ENCODE measurements at places on chromosomes 5 and 9.

DNA sequence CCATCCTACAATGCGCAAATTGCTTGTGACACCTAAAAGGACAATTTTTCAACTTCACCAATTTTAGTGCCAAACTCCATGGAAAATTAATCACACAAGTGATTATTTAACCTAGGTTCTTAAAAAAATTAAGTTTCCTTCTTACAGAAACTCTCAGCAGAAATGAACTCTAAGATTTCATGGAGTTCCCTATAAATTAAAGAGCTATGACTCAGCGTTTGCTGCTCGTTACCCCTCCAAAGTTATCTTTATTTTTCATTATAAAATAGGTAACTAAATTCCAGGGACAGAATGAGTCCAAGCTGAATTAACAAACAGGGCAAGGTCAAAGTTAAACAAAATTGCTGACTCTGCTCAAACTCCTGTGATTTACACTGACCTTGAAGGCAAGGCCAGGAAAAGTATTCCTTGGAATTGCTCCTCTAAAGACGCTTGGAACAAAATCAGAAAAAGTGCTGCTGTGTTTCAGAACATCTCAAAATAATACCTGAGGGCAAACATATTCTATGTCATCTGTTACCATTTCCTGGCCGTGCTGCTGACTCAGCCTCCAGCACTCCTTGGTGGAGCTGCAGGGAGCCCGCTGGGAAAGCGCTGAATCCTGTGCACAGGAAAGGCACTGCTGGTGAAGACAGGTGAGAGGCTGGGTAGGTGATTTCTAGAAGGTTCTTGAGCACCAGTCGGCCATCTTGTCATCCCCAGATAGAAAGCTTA, 2.5 kb upstream of the CMBL start:
- no peak for DNase-seq

- peak; percentile 39 for DNase-seq
Measured at GRCh38 chr5:3320317-3320875, 275.2 kb upstream of the IRX1 start.

DNA sequence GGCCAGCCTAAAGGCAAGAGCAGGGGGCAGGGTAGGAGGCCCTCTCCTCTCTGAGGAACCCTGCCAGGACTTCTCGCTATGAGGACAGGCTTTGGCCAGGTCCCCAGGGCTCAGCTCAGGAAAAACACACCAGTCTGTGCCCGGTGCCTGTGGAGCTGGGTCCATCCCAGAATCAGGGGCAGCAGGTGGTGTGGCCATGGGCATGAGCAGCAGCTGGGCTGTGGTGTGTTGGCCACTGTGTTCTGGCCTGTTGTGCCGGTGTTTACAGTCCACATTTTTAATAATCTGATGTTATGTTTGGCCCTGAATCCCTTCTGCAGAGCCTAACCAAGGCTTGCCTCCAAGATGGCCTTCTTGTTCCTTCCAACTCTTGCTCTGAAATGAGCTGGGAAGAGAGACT, 77.0 kb downstream of the FGF18 start:
- DNase-seq, result no peak

DNA sequence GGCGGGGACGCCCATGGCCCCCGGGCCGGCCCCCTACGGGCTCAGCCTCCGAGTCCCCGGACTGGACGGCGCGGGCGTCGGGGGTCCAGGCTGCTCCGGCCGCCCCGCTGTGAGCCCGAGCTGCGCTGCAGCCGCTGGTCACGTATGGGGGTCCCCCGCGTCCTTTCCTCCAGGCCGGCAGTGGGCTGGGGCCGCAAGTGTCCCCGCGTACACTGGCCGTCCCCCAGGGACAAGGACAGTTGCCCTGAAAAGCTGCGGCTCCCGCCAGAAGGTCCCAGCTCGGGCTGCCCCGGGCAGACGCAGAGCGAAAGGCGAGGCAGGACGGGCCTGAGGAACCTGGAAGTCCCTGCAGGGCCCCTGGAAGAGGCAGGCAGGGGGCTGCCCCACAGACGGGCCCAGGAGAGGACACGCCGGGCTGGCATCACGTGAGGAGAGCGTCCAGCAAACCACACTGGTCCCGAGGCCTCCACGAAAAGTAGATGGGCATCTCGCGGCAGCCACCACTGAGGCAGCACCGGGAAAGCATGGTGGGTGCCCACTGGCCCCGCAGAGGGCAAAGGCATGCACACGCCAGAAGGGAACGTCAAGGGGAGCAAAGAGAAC, 3.3 kb upstream of the NKD2 start:
- DNase-seq, result no peak

GRCh38 chr5:59745415-59745863, 148.1 kb downstream of the PDE4D start:
- no peak for DNase-seq

- DNase-seq, result no peak
Measured at GRCh38 chr9:109252291-109252690, 68.6 kb downstream of the EPB41L4B start.

DNA sequence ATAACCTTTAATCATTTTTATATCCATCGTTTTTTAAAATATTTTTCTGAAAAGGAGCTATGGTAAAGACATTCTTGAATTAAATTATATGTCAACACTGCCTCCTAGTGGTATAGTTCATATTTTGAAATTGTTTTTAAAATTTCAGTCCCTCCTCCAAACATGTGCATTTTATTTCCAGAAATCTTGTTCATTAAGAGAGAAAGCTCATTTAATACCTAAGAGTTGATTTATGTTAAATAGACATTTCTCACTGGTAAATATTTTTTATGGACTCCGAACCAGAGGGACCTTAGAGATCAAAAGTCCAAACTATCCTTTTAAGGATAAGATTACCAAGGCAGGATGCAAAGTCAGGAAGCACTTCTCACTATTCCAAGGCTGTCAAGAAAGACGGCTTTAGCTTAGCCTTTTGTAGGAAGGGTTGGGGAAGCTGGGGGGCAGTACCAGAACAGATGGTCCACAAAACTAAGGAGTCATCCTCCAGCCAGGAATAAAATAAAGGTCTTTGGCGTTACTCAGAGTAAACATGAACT, 21.6 kb downstream of the BHMT start:
- DNase-seq, result no peak

- no peak for DNase-seq
Measured at GRCh38 chr5:27494887-27495286, 456.5 kb upstream of the CDH9 start.

GRCh38 chr5:179336126-179336870, 9.0 kb downstream of the ADAMTS2 start:
- no peak for DNase-seq

GRCh38 chr5:9339206-9339818, 206.6 kb downstream of the SEMA5A start:
- DNase-seq, result no peak

DNA sequence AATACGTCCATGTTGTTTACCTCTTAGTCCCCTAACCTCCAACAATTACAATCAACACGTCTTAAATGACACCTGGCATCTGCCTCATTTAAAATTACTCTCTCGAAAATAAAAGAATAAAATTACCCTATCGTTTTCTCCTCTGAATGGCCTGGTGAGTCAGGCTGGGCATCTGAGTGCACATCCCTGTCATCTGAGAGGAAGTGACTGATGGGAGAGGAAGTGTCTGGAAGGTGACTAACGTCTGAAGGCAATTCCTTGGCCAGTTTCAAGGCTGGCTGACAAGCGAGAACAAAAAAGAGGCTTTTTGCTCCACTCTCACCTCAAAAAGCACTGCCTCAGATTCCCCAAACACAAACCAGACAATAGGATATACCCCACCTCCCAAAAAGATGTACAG, 57.7 kb downstream of the MAPKAP1 start:
- peak; percentile 64 for DNase-seq

- no peak for DNase-seq
Measured at GRCh38 chr5:16626696-16627264, 10.0 kb upstream of the RETREG1 start.

- DNase-seq, result no peak
Measured at GRCh38 chr9:112028242-112029221, 131.9 kb downstream of the UGCG start.

GRCh38 chr9:36572515-36573418, at the start of gene MELK:
Gene MELK, plus strand, starts transcription at chr9:36572895. Its CDS starts 8,787 bp downstream, at chr9:36581682.
- no peak for DNase-seq

DNA sequence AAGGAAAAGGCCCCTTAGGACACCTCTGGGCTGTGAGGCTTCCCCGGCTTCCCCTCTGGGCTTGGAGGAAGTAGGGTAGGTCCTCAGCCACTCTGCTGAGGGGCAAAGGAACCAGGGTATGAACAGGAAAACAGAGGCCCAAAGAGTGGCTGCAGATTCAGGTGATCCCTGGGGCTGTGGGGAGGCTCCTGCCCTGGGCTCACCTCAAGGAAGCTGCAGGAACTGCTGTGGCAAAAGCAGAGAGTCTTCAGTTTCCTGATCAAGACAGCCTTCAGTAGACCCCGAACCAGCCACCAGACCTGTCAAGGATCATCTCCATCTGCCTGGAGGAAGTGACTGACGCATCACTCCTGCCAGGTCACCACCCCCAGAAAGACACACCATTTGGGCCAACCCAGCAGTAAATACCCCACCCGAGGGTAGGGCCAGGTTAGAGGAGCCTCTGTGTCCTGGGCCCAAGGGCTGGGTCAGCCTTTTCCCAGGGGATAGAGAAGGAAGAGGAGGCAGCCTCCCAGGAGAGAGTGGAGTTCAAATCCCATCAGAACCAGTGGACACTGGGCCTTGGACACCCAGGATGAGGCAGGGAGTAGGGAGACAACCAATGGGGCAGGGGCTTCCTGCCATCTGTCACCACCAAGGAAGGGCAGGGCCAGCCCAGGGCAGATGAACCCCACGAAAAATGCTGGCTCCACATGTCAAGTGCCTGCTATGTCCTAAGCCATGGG, 5.8 kb upstream of the ST6GALNAC6 start:
- no peak for DNase-seq

GRCh38 chr5:131170540-131171275, at the start of gene LYRM7:
Gene LYRM7, plus strand, starts transcription at chr5:131170944. Its CDS starts 77 bp downstream, at chr5:131171021.
- peak; percentile 98 for DNase-seq

DNA sequence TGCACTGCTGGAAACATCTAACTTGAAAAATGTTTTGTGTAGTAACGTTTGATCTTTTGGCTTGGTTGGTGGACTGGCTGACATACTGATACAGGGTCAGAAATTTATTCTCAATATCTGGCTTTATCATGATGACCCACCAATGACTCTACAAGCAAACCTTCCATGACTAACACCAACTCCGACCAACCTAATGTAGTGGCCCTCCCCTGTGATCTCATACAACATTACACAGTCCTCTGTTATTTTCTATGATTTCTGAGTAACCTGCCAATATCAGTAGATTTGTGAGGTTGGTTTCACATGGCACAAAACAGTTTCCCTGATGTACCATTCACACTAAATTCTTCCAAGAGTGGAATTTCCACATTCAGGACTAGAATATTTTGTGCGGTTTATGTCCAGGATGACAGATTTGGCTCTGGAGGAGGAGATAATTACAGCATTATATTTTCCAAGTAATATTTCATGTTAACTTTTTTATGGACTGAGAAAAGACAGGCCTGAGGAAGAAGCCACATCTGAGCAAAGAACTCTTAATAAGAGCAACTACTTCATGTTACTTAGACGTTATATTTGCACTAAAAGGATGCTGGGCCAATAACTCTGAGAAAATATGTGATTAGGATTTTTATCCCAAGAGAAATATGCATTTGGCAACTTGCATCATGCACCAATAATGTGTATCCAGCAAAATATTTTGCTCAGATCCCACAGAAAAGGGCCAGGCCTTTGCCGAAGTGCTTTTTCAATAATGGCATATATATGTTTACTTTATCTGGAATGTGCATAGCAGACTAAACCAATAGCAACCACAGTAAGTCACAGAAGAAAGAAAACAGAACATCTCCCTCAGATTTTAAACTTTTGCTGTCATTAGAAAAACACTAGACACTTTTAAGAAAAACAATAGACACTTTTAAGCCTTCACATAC, 273.4 kb downstream of the KCNN2 start:
- no peak for DNase-seq

DNA sequence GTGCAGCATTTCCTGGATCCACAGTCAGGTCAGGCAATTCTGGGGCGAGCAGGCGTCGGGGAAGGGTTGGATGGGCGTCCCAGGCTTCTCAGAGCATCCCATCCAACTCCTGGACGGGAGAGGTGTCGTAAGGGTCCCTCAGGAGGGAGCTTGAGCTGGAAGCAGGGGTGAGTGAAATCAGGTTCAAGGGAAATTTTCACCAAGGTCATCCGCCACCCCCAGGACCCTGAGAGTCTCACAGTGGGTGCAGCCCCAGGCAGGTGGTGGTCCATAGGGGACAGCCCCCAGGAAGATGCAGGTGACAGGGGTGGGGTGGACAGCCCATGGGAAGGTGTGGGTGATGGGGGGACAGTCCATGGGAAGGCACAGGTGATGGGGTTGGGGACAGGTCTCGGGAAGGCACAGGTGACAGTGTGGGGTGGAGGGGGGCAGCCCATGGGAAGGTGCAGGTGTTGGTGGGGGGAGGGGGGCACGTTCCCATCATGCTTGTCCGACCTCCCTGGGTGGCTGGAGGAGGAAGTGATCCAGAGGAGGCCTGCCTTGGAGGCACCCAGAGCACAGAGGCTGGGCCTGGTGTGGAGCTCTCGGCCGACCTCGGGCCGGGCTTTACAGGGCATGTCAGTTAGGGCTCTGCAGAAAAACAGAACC, 48.9 kb downstream of the AHRR start:
- no peak for DNase-seq

GRCh38 chr5:101678481-101679193, 617.4 kb downstream of the SLCO4C1 start:
- DNase-seq, result no peak

- DNase-seq, result no peak
Measured at GRCh38 chr5:151952238-151952637, 27.6 kb upstream of the GLRA1 start.

GRCh38 chr9:83342731-83343130, 195.5 kb downstream of the FRMD3 start:
- no peak for DNase-seq

DNA sequence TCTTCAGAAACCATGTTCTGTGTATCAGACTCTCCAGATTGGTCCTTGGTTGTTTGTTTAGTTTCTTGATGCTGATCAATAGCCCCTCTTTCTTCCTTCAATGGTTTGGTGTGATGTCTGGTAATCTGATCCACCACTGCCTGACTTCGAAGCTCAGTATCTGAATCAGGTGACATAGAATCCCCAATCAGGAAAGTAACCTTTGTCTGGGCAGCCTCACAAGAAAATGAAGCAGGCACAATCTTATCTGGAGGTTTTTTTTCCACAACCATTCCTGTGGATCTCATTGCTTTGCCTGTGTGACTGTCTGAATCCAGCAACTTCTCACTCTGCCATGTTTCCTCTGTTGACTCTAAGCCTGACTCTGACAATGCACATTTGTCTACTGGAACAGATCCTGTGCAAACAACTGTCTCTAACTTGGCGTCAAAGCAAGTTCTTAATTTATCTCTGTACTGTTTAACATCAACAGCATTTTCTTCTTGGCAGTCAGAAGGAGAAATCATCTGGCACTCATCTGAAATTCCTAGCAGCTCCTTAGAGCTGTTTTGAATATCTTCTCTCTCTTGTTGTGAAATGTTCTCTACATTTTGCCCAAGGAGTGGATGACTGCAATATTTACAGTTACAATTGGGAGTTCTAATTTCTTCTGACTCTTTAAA, 37.1 kb upstream of the RAPGEF6 start:
- DNase-seq, result peak; percentile 98

- peak; percentile 11 for DNase-seq
Measured at GRCh38 chr5:60497706-60498500, 202.1 kb downstream of the DEPDC1B start.
